Stimulated activated naive CD4-positive, alpha-beta T cell (primary cell): ENCODE measurements at places on chromosomes 4 and X.

GRCh38 chrX:121546317-121546716 is 498.9 kb downstream of the GLUD2 start:
- no peak for DNase-seq

- no peak for DNase-seq
Measured at GRCh38 chr4:138096384-138097062, 145.6 kb downstream of the SLC7A11 start.

DNA sequence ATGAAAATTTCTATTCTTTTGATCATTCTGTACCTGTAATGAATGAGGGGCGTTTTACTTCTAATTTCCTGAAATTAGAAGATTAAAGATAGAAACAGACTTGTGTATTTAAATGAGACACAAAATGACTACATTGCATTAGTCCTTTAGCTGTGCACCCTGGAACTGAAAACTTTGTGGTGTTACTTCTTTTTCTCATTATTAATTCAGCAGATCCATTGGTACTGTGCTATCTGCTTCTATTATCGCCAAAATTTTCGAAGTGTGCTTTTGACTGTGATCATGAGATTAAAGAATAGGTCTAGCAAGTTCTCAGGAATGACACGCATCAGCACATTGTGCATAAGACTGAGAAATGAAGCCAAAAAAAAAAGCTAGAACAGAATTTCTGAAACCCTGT is 1938.9 kb upstream of the TENM3 start:
- DNase-seq: no peak

GRCh38 chrX:47200385-47201150 is 6.9 kb downstream of the UBA1 start:
- no peak for DNase-seq

GRCh38 chr4:4775493-4776004 is 83.9 kb upstream of the MSX1 start:
- no peak for DNase-seq

DNA sequence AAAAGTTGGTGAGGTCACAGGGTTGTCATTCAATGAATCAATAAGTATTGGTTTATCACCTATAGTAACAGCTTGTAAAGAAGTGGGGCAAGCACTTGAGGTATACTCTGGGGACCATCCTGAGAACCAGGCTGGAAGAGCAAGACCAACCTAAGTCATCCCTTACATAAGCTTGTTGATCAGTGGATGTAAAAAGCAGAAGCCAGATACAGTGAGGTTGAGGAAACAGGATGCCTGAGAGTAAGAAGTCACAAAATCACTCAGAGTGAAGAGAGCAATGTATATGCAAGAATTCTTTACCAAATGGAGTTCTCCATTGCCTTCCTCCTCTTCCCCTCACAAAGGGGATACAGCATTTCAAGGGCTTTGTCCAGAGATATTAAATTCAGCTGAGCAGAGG is 76.3 kb upstream of the PACRGL start:
- no peak for DNase-seq

- no peak for DNase-seq
Measured at GRCh38 chrX:132497432-132497831, 8.6 kb upstream of the MBNL3 start.

GRCh38 chr4:169984745-169985144 is 41.5 kb downstream of the MFAP3L start:
- no peak for DNase-seq

DNA sequence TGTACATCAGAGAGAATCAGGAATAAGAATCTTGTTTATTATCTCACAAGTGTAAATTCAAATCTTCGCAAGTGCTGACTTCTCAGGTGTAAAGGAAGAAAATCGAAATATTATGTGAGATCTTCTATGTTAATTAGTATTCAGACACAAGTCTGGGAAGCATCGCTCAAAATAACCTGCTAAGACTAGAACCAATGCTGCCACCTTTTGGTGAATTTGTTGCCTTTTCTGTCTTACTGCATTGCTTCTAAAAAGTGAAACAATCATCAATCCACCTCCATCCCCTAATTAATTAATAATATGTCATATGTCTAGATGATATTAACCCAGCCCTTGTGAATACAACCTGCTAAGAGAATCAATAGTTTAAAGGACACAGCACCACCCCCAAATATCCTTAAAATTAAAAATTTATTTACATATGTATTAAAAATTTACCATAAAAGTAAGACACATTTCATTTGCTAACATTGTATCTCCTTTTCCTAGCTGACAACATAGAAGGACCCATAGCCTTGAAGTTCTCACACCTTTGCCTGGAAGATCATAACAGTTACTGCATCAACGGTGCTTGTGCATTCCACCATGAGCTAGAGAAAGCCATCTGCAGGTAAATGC is 3.5 kb downstream of the EPGN start:
- peak; percentile 58 for DNase-seq

- DNase-seq: no peak
Measured at GRCh38 chr4:73864961-73865360, 4.2 kb upstream of the CXCL1 start.
